ENCODE measurements at places on chromosomes 2 and 18. TPM values are rescaled to one million over a fixed set of nuclear protein-coding genes. Genes with fewer than 3 reads are reported as not detected.
A peak's percentile ranks its signal among the peaks of the same experiment; 100 is the strongest.

DNA sequence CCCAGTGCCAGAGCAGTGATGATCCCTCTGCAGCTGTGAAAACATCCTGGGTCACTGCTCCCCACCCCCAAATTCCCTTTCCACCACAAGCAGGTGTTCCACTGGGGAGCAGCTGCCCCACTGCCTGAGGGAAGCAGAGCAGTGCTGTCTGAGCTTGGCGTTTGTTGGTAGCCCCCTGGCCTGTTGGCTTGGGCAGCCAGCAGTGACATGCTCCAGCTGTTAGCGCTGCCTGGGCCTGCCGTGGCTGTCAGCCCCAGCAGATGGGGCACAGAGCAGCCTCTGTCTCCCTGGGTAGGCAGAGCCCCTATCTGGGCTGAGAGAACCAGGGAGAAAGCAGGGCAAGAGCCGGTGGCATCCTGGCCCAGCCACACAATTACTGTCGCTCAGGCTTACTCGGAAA, 247.7 kb downstream of the GLI2 start:
- no peaks in the 10 kb centered on the region for H3K27me3 ChIP-seq
- no peak overlapping the region for H3K27ac ChIP-seq
- DNase-seq: no peak
- no peak overlapping the region for H3K4me3 ChIP-seq

DNA sequence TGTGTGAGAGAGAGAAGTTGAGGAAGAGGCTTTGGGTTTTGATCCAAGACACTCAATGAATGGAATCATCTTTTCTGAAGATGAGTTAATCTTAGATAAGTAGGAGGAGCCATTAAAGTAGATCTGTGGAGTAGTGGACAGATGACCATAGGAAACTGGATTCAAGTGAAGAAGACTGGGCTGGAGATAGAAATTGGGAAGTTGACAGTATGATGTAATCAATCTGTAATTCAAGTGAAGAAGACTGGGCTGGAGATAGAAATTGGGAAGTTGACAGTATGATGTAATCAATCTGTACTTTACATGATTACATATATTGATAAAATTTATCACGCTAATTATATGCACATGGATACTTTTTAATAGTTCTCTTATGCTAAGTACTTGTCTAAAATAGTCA, 92.8 kb downstream of the PHLPP1 start:
- H3K4me1 ChIP-seq: peaks cover 4% of the 10 kb centered on the region
- H3K36me3 ChIP-seq: no peaks in the 10 kb centered on the region
- H3K27ac ChIP-seq: no peak overlapping the region
- H3K4me3 ChIP-seq: no peak overlapping the region

- no peak for DNase-seq
- H3K36me3 ChIP-seq: peaks cover 2% of the 10 kb centered on the region
- peaks cover 28% of the 10 kb centered on the region for H3K4me1 ChIP-seq
- no peaks in the 10 kb centered on the region for H3K27me3 ChIP-seq
- H3K4me3 ChIP-seq: no peak overlapping the region
These were observed 59.9 kb upstream of the ITGA4 start for GRCh38 chr2:181397331-181397730.

DNA sequence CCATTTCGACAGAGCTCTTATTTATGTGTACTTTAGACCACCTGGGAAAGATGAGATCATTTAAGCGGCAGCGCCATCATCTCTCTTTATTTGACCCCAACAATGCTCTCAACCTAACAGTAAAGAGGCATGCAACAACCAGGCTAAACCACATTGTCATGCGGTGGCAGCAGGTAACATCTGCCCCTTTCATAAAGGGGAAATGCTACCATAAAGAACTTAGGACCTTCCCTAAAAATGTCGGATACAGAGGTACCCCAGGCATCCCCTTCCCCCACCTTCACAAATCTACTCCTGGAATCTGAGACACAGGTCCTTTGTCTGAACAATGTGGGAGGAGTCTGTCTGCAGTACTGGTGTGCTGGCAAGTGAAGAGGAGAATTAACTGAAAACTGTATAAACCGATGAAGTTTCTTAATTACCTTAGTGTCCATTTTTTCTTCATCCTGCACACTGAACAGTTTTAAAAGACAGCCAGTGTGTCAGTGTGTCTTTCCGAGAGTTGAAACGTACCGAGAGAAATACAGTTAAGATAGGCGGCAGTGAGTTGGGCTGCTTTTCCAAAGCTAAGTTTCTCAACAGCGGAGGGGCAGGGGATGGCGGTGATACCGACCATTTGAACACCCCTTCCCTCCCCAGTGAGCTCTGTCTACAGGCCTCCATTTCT, 1.9 kb downstream of the MEX3C start:
- H3K27ac ChIP-seq: peak overlapping the region; percentile 86
- H3K27me3 ChIP-seq: no peaks in the 10 kb centered on the region
- peaks cover 43% of the 10 kb centered on the region for H3K4me1 ChIP-seq

GRCh38 chr2:1488181-1488671, 75.0 kb downstream of the TPO start:
- no peaks in the 10 kb centered on the region for H3K36me3 ChIP-seq
- peak overlapping the region; percentile 35 for H3K27ac ChIP-seq
- no peaks in the 10 kb centered on the region for H3K27me3 ChIP-seq
- no peak overlapping the region for H3K4me3 ChIP-seq
- peak; percentile 22 for DNase-seq
- peaks cover 8% of the 10 kb centered on the region for H3K4me1 ChIP-seq

Gene POTEE
- total RNA-seq: 1.0 TPM

Gene HSBP1L1
- total RNA-seq: not detected

Measured in neural crest cell (in vitro differentiated cells).